D341Med (cell line): ENCODE measurements at places on chromosomes 1 and 21.

DNA sequence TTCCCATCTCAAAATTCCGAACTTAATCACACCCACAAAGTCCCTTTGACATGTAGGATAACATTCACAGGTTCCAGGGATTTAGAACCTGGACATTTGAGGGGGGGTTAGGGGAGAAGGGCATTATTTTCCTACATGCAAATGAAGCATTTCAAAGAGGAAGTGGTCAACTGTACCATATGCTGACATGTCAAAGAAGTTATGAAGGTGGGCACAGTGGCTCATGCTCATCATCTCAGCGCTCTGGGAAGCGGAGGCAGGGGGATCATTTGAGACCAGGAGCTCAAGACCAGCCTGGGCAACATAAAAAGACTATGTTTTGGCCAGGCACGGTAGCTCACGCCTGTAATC is 35.7 kb downstream of the PTP4A2 start:
- no peak for DNase-seq

GRCh38 chr1:17881761-17882160 is 126.6 kb downstream of the ACTL8 start:
- DNase-seq, result no peak

GRCh38 chr21:46021978-46022544 is 40.5 kb downstream of the COL6A1 start:
- no peak for DNase-seq

- no peak for DNase-seq
Observed at GRCh38 chr1:67788238-67788790, 45.0 kb downstream of the GNG12 start.

DNA sequence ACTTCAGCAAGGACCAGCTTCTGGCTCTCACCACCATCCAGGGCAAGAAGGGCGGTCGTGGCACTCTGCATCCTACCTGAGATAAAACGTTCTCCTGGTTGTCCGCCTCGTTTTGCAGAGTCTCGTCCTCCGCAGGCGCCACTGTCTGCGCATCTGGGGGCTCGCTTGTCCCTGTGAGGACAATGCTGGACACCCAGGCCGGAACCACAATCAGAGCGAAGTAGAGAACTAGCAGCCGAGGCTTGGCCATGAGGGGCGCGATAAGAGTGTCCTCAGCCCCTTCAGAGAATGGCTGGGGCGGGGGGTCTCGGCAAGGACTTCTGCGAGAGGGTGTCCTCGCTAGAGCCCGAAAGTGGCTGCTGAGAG is 505 bp downstream of the OLFML2B start:
- DNase-seq, result no peak

GRCh38 chr1:118339400-118340124 is 154.5 kb upstream of the SPAG17 start:
- peak; percentile 17 for DNase-seq

DNA sequence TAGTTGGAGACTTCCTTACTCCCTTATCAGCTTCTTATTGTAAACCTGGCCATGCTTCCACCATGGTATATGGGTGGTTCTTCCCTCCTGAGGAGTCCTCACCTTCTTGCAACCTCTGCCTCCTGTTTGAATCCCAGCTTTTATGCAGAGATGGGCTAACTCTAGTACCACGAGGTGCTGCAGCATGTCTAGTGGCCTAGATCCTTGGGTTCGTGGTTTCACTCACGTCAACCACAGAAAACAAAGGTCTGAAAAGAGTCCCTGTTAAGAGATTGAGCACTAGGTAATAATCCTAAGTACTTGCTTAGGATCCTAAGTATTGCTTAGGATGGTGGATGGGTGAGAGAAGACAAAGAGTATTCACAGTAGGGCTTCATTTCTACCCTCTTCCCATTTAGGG is 133.7 kb downstream of the FCRL5 start:
- no peak for DNase-seq

DNA sequence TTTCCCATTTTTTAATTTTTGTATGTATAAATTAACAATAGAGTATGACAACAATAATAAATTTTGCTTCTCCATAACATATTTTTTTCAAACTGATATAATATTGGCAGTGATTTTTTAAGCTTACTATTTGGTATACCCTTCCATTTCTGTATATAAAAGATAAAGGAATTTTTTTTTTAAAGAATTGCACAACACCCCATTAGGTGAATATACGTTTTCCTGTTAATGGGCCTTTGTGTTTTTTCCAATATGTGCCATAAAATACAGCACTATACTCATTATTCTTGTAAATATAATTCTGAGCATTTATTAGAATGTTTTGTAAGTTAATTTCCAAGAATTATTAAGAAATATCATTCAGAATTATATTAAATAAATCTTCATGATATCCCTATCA is 515.2 kb upstream of the RGS18 start:
- DNase-seq, result no peak

DNA sequence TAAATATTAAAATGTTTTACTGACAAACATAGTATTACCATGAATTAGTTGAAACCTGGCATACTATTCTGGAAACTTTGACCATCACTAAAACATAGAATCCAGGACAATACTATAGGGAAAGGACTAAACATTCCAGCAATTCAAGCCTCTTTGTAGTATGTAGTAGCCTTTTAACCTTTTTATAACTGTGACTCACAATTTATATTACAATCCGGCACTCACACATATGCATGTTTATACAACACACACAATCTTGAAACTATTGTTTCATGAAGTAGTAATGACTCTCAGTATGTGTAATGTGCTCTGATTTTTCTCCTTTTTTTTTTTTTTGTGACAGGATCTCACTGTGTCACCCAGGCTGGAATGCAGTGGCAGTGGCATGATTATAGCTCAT is 64.3 kb downstream of the ANKRD13C start:
- DNase-seq, result no peak

GRCh38 chr1:54867717-54868057 is 19.3 kb downstream of the DHCR24 start:
- DNase-seq, result no peak

GRCh38 chr1:64231654-64232053 is 28.2 kb downstream of the UBE2U start:
- DNase-seq, result no peak

GRCh38 chr1:10105484-10105883 is 72.7 kb downstream of the UBE4B start:
- no peak for DNase-seq

DNA sequence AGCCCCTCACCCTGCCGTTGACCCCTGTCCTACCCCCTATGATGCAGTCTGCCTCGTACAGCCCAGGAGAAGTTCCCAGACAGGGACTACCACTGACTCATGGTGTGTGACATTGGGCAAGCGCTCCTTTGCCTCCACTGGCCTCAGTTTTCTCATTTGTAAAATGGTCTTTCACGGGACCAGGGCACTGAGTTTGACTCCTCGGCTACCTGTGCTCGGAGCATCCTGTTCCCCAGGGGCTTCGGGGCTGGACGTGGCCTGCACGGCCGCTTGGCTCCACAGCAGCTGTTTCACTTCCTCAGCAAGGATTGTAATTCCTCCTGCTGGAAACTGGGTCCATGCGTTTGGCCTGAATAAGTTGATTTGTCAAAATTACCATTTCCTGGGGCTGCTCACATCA is 277.3 kb downstream of the MATN1 start:
- DNase-seq, result peak; percentile 2

DNA sequence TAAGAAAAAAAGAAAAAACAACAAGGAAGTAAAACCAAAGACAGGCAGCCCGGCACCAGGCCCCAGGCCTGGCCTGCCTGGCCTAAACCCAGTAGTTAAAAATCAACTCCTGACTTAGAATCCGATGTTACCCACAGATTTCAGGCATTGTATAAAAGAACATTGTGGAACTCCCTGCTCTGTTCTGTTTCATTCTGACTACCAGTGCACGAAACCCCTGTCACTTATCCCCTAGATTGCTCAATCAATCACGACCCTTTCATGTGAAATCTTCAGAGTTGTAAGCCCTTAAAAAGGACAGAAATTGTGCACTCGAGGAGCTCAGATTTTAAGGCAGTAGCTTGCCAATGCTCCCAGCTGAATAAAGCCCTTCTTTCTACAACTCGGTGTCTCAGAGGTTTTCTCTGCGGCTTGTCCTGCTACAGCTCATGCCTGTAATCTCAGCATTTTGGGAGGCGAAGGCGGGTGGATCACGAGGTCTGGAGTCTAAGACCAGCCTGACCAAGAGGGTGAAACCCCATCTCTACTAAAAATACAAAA is 15.6 kb upstream of the MYOCOS start:
- no peak for DNase-seq

GRCh38 chr1:245858022-245858721 is 648.9 kb downstream of the SMYD3 start:
- DNase-seq, result no peak
